ENCODE measurements at places on chromosomes 1 and 21. TPM values are rescaled to one million over a fixed set of nuclear protein-coding genes. Genes with fewer than 3 reads are reported as not detected.

Gene MIXL1
- 0.12 TPM for total RNA-seq

Gene PLA2G2C
- total RNA-seq, result under 0.01 TPM

Gene SH2D1B
- total RNA-seq, result not detected

Gene PADI3
- not detected for total RNA-seq

Gene GUCA2A
- not detected for total RNA-seq

Gene ADAM30
- total RNA-seq, result not detected

Gene NBPF6
- not detected for total RNA-seq

Gene ZNF683
- total RNA-seq, result not detected

Gene ELF3
- total RNA-seq, result under 0.01 TPM

Gene AKR7A3
- total RNA-seq, result 0.62 TPM

Gene PRR9
- 1.2 TPM for total RNA-seq

Gene ANXA9
- 1.3 TPM for total RNA-seq

Gene ANGPTL3
- total RNA-seq, result not detected

Gene TSTD1
- 3.4 TPM for total RNA-seq

Gene LDLRAD1
- not detected for total RNA-seq

Gene SEMA6C
- total RNA-seq, result 0.66 TPM

Gene UBASH3A
- total RNA-seq, result not detected

Gene RBP7
- total RNA-seq, result not detected

Gene CSF1
- 108 TPM for total RNA-seq

Gene PTGS2
- 12.8 TPM for total RNA-seq

Gene TTLL7
- total RNA-seq, result 20.7 TPM

Gene POU2F1
- total RNA-seq, result 5.3 TPM

Data from uterine smooth muscle cell (primary cell).